ENCODE measurements at places on chromosomes 12 and 14.

- DNase-seq = no peak
Measured at GRCh38 chr14:76666746-76667145, 94.5 kb upstream of the VASH1 start.

DNA sequence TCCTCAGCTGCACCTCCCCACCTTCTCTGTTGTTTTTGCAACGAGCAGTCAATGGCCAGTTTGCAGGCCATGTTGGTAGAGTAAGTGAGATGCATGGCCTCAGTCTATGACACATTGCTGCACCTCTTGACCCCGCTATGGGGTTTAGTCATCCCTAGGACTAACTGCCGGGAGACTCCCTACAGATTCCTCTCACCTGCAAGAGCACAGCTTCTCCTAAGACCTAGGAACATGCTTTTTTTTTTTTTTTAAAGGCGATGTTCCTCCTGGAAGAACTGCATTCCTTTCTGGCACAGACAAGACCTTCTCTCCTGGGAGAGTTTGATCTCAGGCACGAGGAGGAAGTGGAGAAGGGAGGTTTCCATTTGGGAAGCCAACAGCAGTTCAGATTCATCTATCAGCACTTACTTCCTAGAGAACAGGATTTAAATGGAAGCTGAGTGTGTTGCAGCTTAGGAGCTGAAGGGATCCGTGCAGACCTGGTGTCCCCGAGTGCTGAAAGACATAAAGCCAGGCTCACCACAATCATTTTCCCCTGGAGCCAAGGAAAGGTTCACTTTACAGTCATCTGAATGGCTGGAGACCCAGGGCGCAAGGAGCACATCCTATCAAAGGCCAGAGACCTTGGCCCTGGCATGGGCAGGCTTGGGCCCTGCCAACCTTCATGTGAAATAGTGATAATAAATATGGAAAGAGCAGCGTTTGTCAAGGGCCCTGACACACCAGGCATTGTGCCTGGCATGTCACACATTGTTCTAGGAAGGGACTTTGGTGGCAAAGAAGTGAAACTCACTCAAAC, 104.1 kb downstream of the LGMN start:
- no peak for DNase-seq

- DNase-seq = no peak
Measured at GRCh38 chr12:2633176-2633824, 161.5 kb upstream of the FKBP4 start.

DNA sequence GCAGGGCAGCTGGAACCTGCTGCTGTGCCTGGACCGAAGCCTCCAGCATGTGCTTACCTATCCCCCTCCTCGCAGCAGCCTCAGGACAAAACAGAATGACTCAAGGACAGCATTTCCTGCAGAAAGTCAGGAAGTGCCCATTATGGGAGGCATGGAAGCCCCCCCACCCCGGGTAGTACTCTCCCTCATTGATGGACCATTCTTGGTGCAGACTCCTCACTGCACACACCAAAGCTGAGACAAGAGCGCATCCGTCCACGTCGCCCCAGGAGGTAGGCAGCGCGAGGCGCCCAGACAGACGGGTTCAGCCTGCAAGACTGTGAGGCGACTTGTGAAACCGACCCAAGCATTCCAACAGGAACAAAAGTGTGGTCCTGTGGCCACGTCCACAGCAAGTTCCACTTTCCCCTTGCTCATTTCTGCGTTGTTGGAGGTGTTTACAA, 243.9 kb upstream of the ATXN7L3B start:
- DNase-seq = no peak

- no peak for DNase-seq
Measured at GRCh38 chr12:78977304-78977867, 112.8 kb downstream of the SYT1 start.

DNA sequence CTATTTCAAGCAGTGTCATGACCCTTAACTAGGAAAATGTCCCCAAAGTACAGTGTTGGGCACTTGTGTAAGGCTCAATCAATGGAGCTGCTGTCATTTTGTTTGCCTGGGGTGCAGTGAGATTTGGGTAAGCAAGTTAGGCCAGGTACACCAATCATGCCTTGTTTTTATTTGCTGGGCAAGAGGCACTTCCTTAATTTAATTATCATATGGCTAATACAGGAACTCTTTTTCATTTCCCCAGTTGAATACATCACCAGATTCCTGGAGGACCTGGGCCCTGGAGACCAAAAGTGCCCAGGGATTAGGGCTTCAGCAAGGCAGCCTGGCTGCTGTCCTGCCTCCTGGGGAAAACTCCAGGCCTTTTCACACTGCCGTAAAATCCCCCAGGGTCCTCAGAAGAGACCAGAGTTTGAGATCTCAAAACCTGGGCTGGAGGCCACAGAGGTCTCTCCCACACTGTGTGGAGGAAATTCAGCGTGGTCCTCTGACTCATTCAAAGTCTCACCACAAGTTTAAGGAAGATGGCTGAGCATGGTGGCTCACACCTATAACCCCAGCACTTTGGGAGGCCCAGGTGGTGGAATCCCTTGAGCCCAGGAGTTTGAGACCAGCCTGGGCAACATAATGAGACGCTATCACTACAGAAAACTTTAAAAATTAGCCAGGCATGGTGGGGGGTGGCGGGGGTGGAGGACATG, 28.4 kb upstream of the FOXN3 start:
- no peak for DNase-seq

DNA sequence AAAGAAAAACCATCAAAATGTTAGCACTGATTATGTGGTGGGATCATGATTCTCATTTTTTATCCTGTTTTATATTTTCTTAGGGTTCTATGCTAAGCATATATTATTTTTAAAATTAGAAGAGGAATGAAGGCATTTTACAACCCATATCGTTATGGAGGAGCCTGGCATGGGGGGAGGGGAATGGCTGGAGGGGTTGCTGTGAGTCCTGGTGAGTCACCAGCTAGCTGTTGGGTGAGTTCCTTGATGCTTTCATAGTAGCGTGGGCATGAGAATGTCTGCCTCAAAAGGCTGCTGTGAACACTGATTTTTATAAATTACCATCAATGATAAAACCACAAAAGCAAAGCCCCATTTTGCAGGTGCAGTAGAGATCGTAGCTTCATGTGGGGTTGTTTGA, 46.9 kb downstream of the C14orf132 start:
- DNase-seq = no peak

DNA sequence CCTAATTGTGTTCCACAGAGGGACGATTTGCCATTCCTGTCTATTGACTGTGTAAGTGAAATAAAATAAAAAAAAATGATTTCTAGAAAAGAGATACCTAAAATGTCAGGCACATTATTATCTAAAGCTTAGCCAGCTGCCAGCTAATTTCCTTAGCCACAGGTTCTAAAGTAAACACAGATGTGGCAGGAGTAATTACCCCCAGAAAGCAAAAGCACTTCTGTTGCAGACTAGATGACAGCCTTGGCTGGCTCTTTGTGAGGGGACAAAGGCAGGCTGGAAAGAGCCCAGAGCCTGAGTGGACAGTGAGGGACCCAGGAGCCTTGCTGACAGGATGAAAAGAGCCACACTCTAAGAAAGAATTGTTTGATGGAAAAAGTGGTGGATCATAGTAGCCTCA, 418.1 kb downstream of the LRIG3 start:
- no peak for DNase-seq

- DNase-seq = no peak
Measured at GRCh38 chr14:91752961-91753360, 21.1 kb upstream of the CATSPERB start.

- no peak for DNase-seq
Measured at GRCh38 chr14:71022012-71022869, 115.0 kb downstream of the PCNX1 start.

DNA sequence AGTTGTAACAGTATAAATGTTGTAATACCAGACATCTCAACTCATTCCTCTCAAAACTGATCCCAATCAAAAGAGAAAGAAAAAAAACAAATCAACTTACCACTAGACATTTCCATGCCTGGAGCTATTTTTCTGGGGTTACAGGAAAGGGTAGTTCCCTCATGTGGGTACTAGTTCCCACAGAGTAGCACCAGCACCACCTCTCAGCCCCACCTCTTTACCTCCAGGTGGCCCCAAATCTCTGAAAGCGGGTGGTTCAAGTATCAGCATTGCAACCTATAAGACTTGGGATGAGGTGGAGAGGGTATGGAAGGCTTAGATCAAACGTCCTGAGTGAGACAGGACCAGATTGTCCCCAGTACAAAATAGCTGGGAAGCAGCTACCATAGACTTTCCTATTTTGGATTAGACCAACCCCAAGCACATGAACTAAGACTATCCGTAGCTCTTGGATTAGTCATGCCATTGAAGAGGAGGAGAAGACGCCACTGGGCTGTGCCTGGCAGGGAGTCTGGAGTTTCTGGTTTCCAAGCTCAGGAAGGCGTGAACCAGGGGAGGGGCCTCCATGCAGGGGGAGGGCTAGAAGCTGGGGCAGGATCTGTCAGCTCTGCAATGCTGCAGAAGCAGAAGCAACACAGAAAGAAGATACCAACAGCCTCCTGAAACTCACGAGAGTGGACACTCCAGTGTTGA, at the start of gene SLC39A2:
SLC39A2 (plus strand) TSS at position 620 of the 693 bp plus-strand sequence. CDS start 154 bp downstream, outside the sequence.
- DNase-seq = no peak

Measured in cerebellar cortex (tissue), 1 donor.